Neural progenitor cell (in vitro differentiated cells): ENCODE measurements at places on chromosomes 11 and 22. TPM values are rescaled to one million over a fixed set of nuclear protein-coding genes. Genes with fewer than 3 reads are reported as not detected.

- no peak for DNase-seq
Measured at GRCh38 chr22:48758881-48759875, 1068.5 kb downstream of the BRD1 start.

GRCh38 chr11:96107143-96107824 is 183.4 kb upstream of the MTMR2 start:
- peak; percentile 46 for DNase-seq

DNA sequence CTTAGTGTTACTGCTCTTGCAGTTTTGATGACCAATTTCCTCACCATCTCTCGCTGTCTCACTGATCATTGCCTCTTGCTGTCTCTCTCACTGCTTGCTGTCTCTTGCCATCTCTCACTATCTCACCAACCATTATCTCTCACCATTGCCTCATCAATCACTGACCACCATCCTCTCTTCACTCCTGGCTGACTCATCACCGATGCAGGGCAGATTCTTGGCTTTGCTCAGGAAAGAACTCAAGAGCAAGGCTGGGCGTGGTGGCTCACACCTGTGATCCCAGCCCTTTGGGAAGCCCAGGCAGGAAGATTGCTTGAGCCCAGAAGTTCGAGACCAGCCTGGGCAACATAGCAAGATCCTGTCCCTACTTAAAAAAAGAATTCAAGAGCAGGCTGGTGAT is 66.3 kb upstream of the SYN3 start:
- DNase-seq: no peak

DNA sequence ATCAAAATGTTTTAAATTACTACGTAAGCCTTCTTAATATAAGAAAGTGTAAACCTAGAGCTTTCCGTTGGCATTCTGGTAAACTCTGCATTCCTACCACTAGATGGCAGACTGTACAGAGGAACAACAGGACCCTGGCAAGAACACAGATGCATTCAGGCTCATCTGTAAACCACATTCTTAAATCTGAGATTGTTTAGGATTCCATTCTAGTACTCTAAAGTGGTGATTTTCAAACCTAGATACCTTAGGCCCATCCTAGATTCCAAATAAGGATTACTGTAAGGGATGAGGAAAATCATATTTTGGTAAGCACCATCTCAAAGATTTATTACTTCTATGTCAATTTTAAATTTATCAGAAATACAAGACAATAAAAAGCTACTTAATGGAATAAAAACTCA is 26.9 kb downstream of the PICALM start:
- DNase-seq: peak; percentile 88

GRCh38 chr11:134020598-134020997 is 48.3 kb upstream of the JAM3 start:
- DNase-seq: no peak

DNA sequence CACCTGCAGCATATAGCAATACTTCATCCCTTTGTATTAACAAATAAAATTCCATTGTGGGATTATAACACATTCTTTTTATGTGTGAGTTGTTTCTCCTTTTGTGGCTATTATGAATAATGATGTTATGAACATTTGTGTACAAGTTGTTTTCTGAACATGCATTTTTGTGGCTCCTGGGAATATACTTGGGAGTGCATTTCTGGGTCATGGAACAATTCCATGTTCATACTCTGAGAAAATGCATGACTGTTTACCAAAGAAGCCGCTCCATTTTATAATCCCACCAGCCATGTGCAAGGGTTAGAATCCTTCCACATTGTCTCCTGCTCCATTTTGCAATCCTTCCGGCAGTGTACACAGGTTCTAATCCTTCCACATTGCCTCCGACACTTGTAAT is 713.8 kb downstream of the TBC1D22A start:
- no peak for DNase-seq

- no peak for DNase-seq
Measured at GRCh38 chr22:40747361-40747760, 68.1 kb downstream of the MCHR1 start.

DNA sequence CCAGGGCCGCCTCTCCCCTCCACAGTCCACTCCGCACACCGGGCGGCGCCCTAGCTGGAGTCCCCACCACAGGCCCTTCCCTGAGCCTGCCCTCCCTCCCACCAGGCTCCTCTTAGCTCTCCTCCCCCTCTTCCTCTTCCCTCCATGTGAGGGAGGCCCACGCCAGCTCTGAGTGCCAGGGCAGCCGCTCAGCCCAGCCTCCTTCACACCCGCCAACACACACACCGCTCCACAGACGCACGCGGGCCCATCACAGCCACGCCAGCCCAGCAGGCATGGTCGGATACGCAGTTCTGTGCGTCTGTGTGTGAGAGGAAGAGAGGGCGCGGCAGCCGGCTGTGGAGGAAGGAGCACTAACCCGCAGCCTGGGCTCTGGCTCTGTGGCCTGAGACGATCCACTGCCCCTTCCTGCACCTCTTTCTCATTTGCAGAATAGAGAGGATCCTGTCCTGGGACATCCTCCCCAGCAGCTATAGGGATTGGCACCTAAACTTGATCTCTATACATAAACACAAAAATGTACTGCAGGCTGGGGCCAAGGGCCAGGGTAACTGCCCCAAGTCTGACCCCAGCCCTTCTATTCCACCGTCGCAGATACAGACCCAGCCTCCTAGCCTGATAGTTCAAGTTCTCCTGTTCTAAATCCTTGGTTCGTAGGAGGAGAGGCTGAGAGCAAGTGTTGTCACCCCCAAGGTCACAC is 3.5 kb downstream of the CHRM4 start:
- DNase-seq: no peak

GRCh38 chr11:128843198-128843785 is 23.8 kb downstream of the KCNJ1 start:
- DNase-seq: no peak

DNA sequence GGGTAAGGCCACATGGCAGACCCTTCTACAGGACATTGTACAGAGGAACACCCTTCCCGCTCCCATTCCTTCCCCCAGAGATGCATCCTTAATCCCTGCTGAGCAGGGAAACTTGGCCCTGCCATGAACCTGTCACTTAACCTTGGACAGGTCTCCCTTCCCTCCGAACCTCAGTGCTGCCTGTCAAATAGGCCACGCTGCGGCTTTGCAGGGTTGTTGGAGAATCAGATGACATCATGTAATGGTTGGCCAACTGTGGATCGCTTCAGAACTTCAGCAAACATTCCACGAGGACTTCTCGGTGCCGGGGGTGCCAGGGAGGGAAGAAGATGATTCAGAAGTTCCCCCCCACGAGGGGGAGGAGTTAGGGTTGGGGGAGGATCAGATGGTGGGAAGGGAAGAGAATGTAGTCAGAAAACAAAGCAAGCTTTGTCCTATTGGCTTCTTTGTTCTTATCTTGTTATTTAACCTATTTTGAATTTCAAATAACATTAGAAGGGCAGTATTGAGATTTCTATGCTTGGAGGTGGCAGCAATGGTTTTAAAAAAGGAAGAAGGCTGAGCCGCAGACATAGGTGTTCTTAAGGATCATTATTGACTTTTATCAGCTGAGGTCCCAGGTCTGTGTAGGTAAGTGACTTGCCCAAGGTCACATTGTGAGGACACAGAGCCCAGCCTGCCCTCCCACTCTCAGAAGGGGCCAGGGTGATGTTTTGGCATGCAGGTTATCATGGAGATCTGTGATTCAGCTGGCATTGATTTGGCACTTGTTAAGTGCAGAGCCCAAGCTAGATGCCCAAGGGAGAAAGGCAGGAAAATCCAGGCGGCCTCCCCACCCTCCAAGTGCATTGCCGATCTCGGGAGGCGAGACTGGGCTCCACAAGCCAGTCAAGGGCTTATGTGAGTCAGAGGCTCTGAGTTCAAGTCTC is 3.1 kb downstream of the CDC42EP1 start:
- DNase-seq: no peak

- DNase-seq: no peak
Measured at GRCh38 chr22:27677905-27678458, 123.6 kb downstream of the MN1 start.

- no peak for DNase-seq
Measured at GRCh38 chr22:40654522-40655167, 18.1 kb upstream of the MRTFA start.

- DNase-seq: no peak
Measured at GRCh38 chr22:28103596-28103995, 184.5 kb upstream of the PITPNB start.

GRCh38 chr11:19442554-19442910 is 201.8 kb upstream of the E2F8 start:
- no peak for DNase-seq

- DNase-seq: no peak
Measured at GRCh38 chr22:22886546-22886945, 1.1 kb upstream of the IGLL5 start.

Gene C22orf15
- 0.56 and 3.0 TPM in 2 replicates for total RNA-seq

Gene CHORDC1
- total RNA-seq: 75.0 and 120 TPM in 2 replicates

Gene KRTAP5-11
- total RNA-seq: not detected in 2 replicates

Gene PTPRCAP
- total RNA-seq: 1.1 TPM in 1 of 2 replicates, not detected in the other

Gene KCNJ4
- 0.82 and 4.6 TPM in 2 replicates for total RNA-seq

Gene VSTM5
- 0.25 and 0.37 TPM in 2 replicates for total RNA-seq

Gene MIOX
- total RNA-seq: not detected in 2 replicates

Gene CYB5R2
- total RNA-seq: 24.6 and 37.1 TPM in 2 replicates

Gene ABCG4
- total RNA-seq: 0.24 and 0.65 TPM in 2 replicates
